CD4-positive, alpha-beta T cell (primary cell): ENCODE measurements at places on chromosomes 2 and 18.

DNA sequence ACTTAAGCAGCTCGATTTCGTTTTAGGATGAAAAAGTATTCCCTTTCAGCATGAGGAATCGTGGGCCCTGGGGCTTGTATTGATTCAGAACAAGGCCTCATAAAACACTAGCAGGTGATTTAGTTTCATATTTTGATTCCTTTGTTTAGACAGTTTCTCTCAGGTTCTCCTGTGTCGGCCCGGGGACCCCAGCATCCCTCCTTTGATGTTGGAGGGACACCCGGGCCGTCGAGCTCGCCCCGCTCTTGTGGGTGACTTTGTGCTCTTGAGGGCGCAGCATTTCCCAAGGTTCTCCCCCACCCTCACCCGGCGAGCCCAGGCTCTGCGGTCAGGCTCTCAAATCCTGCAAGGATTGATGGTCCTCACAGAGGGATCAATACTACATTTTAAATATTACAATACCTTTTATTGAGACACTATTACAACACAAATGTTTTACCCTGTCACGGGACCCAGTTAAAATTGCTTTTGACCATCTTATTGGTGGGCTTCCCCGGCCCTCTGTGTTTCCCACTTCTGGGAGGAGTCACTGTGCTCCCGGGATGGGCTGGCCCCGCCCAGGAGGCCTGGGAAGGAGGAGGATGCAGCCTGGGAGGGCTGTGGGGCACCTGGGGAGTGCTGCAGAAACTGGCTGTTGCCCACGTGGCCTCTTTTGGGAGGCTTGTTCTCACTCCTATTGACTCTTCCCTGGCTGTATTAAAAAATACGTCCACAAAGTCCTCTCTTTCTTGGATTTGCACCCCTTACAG is 222.6 kb downstream of the INSIG2 start:
- H3K4me3 ChIP-seq: peak overlapping the region; percentile 74
- H3K27ac ChIP-seq: peak overlapping the region; percentile 70
- DNase-seq: no peak
- no peaks in the 10 kb centered on the region for H3K27me3 ChIP-seq

DNA sequence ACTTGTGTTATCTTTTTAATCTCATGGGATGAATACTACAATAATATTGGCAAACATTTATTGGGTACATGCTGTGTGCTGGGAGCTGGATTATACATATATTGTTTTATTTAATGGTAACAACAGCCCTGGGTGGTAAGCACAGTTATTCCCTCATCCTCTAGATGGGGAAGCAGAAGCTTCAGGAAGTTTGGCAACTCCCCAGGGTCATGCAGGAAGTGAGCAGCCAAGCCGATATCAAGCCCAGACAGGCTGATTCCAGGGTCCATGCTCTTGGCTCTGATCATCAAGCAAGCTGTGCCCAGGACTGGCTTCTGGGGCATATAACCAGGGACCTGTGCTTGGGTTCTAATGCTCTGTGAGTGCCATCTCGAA is 155.8 kb downstream of the ZNF516 start:
- no peak overlapping the region for H3K4me3 ChIP-seq
- no peaks in the 10 kb centered on the region for H3K27me3 ChIP-seq
- H3K27ac ChIP-seq: no peak overlapping the region

- no peak for DNase-seq
- no peak overlapping the region for H3K4me3 ChIP-seq
- no peaks in the 10 kb centered on the region for H3K27me3 ChIP-seq
- H3K36me3 ChIP-seq: no peaks in the 10 kb centered on the region
- H3K4me1 ChIP-seq: no peaks in the 10 kb centered on the region
- H3K27ac ChIP-seq: no peak overlapping the region
Observed at GRCh38 chr2:165562233-165562632, 92.7 kb downstream of the CSRNP3 start.

- no peaks in the 10 kb centered on the region for H3K27me3 ChIP-seq
- DNase-seq: no peak
- no peaks in the 10 kb centered on the region for H3K4me1 ChIP-seq
- no peak overlapping the region for H3K27ac ChIP-seq
- H3K4me3 ChIP-seq: no peak overlapping the region
- peaks cover 25% of the 10 kb centered on the region for H3K36me3 ChIP-seq
Observed at GRCh38 chr2:233476063-233476410, 90.5 kb downstream of the USP40 start.

GRCh38 chr2:181621779-181622490 is 35.0 kb downstream of the CERKL start:
- H3K4me1 ChIP-seq: no peaks in the 10 kb centered on the region
- no peak overlapping the region for H3K27ac ChIP-seq
- no peak overlapping the region for H3K4me3 ChIP-seq
- no peaks in the 10 kb centered on the region for H3K36me3 ChIP-seq
- no peak for DNase-seq
